Foreskin keratinocyte (primary cell): ENCODE measurements at places on chromosomes 5 and 9. TPM values are rescaled to one million over a fixed set of nuclear protein-coding genes. Genes with fewer than 3 reads are reported as not detected.

FER gene
- 4.1 and 4.3 TPM in 2 replicates for polyA plus RNA-seq

DOCK8 gene
- polyA plus RNA-seq: 0.26 and 0.40 TPM in 2 replicates

RABL6 gene
- 84.6 and 87.2 TPM in 2 replicates for polyA plus RNA-seq

PCDHA1 gene
- polyA plus RNA-seq: not detected in 2 replicates

PCDHGA7 gene
- polyA plus RNA-seq: 0.04 TPM in 1 of 2 replicates, not detected in the other
